ENCODE measurements at places on chromosomes 7 and 10. TPM values are rescaled to one million over a fixed set of nuclear protein-coding genes. Genes with fewer than 3 reads are reported as not detected.

The CCDC146 gene
- total RNA-seq = 1.4 TPM

- H3K27me3 ChIP-seq = no peaks in the 10 kb centered on the region
- H3K27ac ChIP-seq = no peak overlapping the region
- no peak overlapping the region for H3K4me3 ChIP-seq
- no peaks in the 10 kb centered on the region for H3K36me3 ChIP-seq
Observed at GRCh38 chr7:5232485-5232837, 42.4 kb downstream of the WIPI2 start.

DNA sequence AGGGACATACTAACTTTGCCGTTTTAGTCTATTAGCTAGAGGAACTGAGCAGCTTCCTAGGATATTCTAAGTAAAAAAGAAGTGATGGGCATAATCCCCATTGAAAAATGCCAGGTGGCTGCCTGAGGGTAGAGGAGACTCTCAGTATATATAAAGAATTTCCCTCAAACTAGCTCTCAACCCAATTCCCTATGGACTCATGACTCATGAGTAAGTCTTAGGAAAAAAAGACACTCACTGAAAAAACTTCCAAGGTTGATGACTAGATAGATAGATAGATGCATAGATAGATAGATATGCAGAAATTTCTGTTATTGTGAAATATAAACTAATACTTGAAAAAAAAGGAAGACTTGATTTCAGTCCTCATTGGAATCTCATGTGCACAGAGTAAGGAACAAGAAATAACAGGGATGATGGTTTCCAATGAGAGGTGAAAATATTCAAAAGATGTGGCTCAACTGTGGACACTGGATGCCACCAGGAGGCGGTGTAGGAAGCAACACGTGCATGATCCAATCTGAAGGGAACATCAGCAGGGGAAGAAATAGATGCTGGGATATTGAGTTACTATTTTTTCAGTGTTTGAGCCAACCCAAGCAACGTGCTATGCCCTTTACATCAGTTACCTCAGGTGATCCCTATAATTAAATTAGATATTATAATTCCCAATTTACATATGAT lies 711.0 kb upstream of the LRRTM3 start:
- no peak overlapping the region for H3K27ac ChIP-seq
- no peak overlapping the region for H3K4me3 ChIP-seq
- H3K36me3 ChIP-seq = no peaks in the 10 kb centered on the region
- DNase-seq = no peak
- no peaks in the 10 kb centered on the region for H3K4me1 ChIP-seq
- no peaks in the 10 kb centered on the region for H3K27me3 ChIP-seq

DNA sequence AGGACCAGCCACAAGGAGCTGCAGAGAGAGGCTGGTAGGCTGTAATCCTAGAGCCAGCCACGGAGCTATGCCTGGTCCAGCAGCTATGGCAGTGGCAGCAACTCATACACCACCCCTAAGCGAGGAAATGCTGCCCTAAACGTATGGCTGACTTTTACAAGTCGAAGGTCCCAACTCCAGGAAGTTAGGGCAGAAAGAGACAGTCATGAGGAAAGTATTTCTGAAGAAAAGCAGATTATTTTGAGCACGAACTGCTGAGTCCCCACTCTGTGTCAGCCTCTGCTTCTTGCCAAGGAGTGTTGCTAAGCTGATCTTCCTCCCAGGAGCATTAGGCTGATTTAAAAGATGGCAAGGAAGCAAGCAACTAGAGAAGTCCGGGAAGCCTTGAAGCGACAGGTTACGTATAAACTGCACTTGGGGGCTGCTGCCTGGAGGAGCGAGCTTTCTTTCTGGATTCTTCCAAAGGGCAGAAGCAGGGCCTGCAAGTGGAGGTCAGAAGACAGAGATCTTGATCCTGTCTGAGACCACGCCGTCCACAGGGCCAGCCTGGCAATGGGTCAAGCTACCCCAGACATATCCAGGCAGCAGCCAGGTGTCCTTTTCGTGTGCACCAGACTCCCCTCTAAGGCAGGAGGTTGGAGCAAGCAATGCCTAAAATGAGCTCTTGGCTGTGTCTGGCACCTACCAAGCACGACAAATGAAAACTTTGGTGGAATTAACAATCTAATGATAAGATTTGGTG lies 39.4 kb downstream of the PLXNA4 start:
- no peaks in the 10 kb centered on the region for H3K27me3 ChIP-seq
- H3K27ac ChIP-seq = no peak overlapping the region
- H3K36me3 ChIP-seq = no peaks in the 10 kb centered on the region
- no peak for DNase-seq
- no peak overlapping the region for H3K4me3 ChIP-seq

DNA sequence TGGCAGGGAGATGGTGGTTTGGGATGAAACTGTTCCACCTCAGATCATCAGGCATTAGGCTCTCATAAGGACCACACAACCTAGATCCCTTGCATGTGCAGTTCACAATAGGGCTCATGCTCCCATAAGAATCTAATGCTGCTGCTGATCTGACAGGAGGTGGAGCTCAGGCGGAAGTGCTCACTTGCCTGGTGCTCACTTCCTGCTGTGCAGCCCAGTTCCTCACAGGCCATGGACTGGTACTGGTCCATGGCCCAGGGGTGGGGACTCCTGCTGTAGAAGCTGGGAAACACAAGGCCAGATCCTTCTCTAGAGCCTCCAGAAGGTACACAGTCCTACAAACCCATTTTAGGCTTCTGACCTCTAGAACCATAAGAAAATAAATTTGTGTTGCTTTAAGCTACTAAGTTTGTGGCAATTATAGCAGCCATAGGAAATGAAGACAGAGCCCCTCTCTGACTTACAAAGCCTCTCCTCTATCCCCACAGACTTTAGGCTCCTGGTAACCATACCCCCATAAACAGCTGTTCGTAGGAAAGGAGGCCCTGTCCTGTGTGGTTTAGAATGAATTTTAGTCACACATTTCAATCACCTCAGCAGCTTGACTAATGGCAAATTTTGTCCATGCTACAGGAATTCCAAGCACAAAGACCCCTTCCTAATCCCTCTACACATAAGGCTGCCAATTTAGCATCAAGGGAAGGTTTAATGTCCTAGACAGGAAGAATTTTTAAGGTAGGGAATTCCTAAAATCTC lies 206.1 kb upstream of the PHYHIPL start:
- H3K27ac ChIP-seq = no peak overlapping the region
- no peaks in the 10 kb centered on the region for H3K27me3 ChIP-seq
- no peak for DNase-seq
- H3K4me3 ChIP-seq = no peak overlapping the region

- DNase-seq = no peak
- H3K36me3 ChIP-seq = no peaks in the 10 kb centered on the region
- no peak overlapping the region for H3K4me3 ChIP-seq
- H3K27ac ChIP-seq = no peak overlapping the region
- H3K27me3 ChIP-seq = no peaks in the 10 kb centered on the region
Observed at GRCh38 chr7:40916813-40917212, 782.0 kb downstream of the SUGCT start.

GRCh38 chr10:112159469-112159868 lies 24.1 kb downstream of the GPAM start:
- H3K4me1 ChIP-seq = no peaks in the 10 kb centered on the region
- no peaks in the 10 kb centered on the region for H3K27me3 ChIP-seq
- H3K4me3 ChIP-seq = no peak overlapping the region
- DNase-seq = no peak
- H3K27ac ChIP-seq = no peak overlapping the region

- no peaks in the 10 kb centered on the region for H3K4me1 ChIP-seq
- peak overlapping the region; percentile 52 for H3K27ac ChIP-seq
- H3K4me3 ChIP-seq = peak overlapping the region; percentile 51
- no peaks in the 10 kb centered on the region for H3K27me3 ChIP-seq
- DNase-seq = no peak
- H3K36me3 ChIP-seq = no peaks in the 10 kb centered on the region
Observed at GRCh38 chr7:130141161-130141883, 63.9 kb downstream of the TMEM209 start.

The VPS37D gene
- 0.68 TPM for total RNA-seq

GRCh38 chr10:126256864-126257263 lies 131.4 kb downstream of the ADAM12 start:
- no peak overlapping the region for H3K4me3 ChIP-seq
- H3K4me1 ChIP-seq = no peaks in the 10 kb centered on the region

The TPK1 gene
- 2.7 TPM for total RNA-seq

GRCh38 chr7:100951172-100951571 lies 1.8 kb downstream of the MUC3A start:
- H3K4me1 ChIP-seq = no peaks in the 10 kb centered on the region
- H3K4me3 ChIP-seq = no peak overlapping the region
- DNase-seq = no peak
- H3K36me3 ChIP-seq = no peaks in the 10 kb centered on the region
- H3K27me3 ChIP-seq = peaks cover 4% of the 10 kb centered on the region

The GBF1 gene
- total RNA-seq = 64.2 TPM

DNA sequence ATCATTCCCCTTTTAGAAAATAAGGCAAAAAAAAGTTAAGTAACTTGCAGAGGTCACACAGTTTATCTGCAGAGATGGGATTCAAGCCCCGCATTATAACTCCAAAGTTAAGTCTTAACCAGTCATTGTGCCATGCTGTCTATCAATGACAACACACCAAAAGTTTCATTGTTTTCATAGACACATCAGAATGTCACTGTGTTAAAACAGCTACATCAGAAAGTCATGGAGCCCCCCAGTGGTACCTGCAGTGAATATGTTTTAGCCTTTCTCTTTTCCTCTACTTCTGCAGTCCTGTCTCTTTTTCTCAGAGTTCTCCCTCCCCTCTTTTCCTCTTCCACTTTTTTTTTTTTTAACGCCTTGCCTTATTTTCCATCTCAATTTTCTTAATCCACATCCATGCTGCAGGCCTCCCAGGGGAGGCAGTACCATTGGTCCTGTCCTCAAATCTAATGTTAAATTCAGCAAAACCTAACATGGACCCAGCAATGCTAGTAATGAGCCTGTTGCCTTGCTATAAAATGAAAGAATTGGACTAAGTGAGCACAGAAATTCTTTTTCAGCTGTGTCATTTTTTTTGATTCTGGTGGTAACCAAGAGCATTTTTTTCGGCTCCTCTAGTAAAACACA lies 3.8 kb upstream of the NRCAM start:
- H3K4me3 ChIP-seq = no peak overlapping the region
- peaks cover 23% of the 10 kb centered on the region for H3K27me3 ChIP-seq
- no peak for DNase-seq
- H3K36me3 ChIP-seq = no peaks in the 10 kb centered on the region

GRCh38 chr10:33722067-33722466 lies 387.6 kb upstream of the NRP1 start:
- no peak for DNase-seq
- H3K4me1 ChIP-seq = peaks cover 11% of the 10 kb centered on the region
- no peak overlapping the region for H3K27ac ChIP-seq
- H3K4me3 ChIP-seq = no peak overlapping the region
- no peaks in the 10 kb centered on the region for H3K36me3 ChIP-seq
- no peaks in the 10 kb centered on the region for H3K27me3 ChIP-seq

GRCh38 chr10:131775833-131776232 lies 125.0 kb upstream of the PPP2R2D start:
- no peak overlapping the region for H3K4me3 ChIP-seq
- no peak for DNase-seq
- H3K36me3 ChIP-seq = no peaks in the 10 kb centered on the region
- H3K27ac ChIP-seq = no peak overlapping the region
- H3K4me1 ChIP-seq = no peaks in the 10 kb centered on the region

DNA sequence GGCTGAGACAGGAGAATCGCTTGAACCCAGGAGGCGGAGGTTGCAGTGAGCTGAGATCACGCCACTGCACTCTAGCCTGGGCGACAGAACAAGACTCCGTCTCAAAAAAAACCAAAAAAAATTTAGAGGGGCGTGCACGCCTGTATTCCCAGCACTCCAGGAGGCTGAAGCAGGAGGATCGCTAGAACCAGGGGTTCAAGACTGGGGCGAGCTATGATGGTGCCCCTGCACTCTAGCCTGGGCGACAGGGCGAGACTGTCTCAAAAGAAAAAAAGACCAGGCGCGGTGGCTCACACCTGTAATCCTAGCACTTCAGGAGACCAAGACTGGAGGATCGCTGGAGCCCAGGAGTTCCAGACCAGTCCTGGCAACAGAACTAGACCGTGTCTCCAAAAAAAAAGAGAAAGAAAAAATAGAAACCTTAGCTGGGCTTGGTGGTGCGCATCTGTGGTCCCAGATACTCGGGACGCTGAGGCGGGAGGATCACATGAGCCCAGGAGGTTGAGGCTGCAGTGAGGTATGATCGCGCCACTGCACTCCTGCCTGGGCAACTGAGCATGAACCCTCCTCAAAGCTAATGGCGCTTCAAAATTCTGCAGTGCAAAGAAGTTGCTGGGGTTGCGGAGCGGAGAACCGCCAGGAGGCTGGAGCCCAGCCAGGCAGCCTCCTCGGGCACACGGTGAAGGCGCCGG lies 382 bp upstream of the MBLAC1 start:
- H3K4me3 ChIP-seq = peak overlapping the region; percentile 75
- H3K27me3 ChIP-seq = no peaks in the 10 kb centered on the region
- peak overlapping the region; percentile 96 for H3K27ac ChIP-seq

GRCh38 chr10:124083740-124084397 lies 9.5 kb downstream of the CHST15 start:
- no peak for DNase-seq
- H3K36me3 ChIP-seq = no peaks in the 10 kb centered on the region
- H3K4me3 ChIP-seq = no peak overlapping the region
- H3K27me3 ChIP-seq = no peaks in the 10 kb centered on the region
- peaks cover 42% of the 10 kb centered on the region for H3K4me1 ChIP-seq

GRCh38 chr10:11407939-11408338 lies 203.5 kb downstream of the USP6NL start:
- H3K4me1 ChIP-seq = no peaks in the 10 kb centered on the region
- H3K4me3 ChIP-seq = no peak overlapping the region
- DNase-seq = no peak

The ATOH7 gene
- not detected for total RNA-seq

The OGDHL gene
- 0.20 TPM for total RNA-seq

GRCh38 chr7:3150027-3150426 lies 106.4 kb upstream of the CARD11 start:
- H3K27me3 ChIP-seq = no peaks in the 10 kb centered on the region
- no peak for DNase-seq
- H3K4me1 ChIP-seq = no peaks in the 10 kb centered on the region
- no peaks in the 10 kb centered on the region for H3K36me3 ChIP-seq

DNA sequence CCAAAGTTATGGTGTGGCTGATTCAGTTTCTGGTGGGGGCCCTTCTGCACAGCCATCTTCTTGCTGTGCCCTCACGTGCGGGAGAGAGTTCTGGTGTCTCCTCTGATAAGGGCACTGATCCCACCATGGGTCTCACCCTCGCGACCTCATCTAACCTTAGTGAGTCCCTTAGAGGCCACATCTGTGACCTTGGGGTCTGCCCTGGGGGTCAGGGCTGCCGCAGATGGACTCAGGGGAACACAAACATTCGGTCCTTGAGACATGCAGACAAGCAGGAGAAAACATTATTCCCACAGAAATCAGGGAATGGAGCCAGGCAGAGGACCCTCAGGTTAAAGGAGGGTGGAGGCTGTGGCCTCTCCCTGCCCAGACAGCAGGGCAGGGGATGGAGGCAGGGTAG lies 177.9 kb downstream of the DNAJB6 start:
- peaks cover 16% of the 10 kb centered on the region for H3K27me3 ChIP-seq
- no peak overlapping the region for H3K27ac ChIP-seq
- H3K4me3 ChIP-seq = no peak overlapping the region

GRCh38 chr10:49138361-49138891 lies 4.6 kb upstream of the FAM170B start:
- H3K36me3 ChIP-seq = no peaks in the 10 kb centered on the region
- H3K4me3 ChIP-seq = no peak overlapping the region
- H3K27ac ChIP-seq = peak overlapping the region; percentile 55
- no peak for DNase-seq
- H3K27me3 ChIP-seq = no peaks in the 10 kb centered on the region

GRCh38 chr10:95509251-95509650 lies 51.9 kb downstream of the SORBS1 start:
- peak overlapping the region; percentile 59 for H3K27ac ChIP-seq
- H3K4me1 ChIP-seq = peaks cover 79% of the 10 kb centered on the region
- H3K36me3 ChIP-seq = no peaks in the 10 kb centered on the region
- H3K27me3 ChIP-seq = no peaks in the 10 kb centered on the region
- H3K4me3 ChIP-seq = peak overlapping the region; percentile 6
